ENCODE measurements at places on chromosomes 7 and 10.

DNA sequence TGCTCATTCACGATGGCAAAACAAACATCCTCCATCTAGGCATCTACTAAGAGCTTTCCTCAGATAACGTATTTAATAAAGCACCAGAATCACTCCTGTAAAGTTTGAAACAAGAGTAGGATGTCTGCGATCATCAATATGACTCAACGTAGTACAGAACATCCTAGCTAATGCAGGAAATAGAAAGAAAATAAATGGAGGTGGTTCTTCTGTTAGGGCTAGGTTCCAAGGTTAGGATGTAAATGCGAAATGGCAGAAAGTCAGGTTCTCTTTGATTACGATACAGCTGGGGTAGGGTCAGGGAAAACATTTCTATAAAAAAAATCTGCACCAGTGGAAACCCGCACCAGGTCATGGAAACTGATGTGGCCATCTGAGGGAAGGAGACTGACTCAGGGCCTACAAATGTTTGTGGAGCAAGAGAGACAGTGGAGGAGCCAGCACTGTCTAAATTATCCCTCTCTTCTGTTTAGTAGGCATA, 29.1 kb downstream of the CCDC6 start:
- no peak for DNase-seq

DNA sequence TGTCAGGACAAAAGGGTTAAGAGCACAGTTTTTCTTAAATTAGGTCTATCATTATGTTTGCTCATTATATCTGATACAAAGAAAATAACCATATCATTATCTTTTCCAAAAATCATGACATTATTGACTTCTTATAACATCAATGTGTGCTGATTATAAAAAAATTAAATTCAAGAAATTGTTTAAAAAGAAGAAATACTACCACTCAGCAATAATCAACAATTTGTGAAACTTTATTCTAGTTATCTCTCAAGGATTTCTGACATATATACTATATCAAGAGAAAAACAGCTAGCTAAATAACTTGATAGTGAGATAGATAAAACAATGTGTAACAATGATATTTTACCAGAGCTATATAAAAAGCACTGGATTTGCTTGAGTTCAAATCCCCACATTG, 360.7 kb upstream of the PHF14 start:
- DNase-seq, result no peak

DNA sequence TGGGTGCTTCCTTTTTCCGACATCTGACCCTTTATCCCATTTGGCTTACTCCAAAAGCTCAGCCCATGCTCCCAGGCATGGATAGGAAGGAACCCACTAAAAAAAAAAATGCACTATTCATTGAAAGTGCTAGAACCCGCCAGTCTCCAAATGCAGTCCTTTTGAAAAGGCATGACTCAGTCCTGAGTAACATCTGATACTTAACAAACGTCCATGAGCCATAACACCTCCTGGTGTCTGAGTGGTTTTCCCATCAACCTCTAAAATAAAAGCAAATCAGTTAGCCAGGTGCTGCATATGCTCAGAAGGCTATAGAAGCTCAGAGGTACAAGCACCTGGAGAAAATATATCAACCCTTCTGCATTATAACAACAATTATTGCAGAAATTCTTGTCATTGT, 45.0 kb upstream of the CACUL1 start:
- DNase-seq, result peak; percentile 11

DNA sequence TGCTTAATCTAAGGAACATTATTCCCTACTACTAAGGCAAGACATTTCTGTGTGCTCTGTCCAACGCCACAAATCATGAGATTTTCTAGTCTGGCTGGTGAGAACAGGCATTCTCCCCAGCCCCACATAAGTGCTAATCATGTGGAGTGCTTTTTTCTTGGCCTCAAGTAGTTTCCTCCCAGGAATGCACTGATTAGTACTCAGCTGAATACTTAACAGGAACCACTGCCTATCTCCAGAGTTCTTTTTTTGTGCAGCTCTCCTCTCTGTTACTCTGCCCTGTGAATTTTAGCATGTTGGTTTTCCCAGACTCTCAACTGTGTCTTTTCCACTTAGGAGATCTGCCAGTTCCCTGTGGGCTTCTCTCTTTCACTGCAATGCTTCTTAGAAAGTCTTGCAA, 1098.5 kb upstream of the LRRTM3 start:
- DNase-seq, result no peak

GRCh38 chr10:132638130-132638515, 100.5 kb downstream of the INPP5A start:
- no peak for DNase-seq

DNA sequence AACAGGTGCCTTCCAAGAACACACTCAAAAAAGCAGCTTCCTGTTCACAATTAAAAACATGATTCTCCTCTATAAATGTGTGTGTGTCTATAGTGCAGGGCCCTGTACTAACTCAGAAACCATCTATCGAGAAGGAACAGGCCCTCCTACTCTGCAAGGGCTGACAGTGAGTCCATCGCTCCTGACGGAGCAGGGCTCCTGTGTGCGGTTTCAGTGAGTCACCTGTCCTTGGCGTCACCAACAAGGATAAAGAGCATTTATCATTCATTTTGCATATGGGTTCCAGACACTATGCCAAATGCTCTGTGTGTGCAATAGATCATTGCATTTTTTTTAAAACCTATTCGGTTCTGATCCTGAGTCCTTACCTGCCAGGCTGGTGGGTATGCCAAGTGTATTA, 63.7 kb downstream of the TACC2 start:
- DNase-seq, result no peak

GRCh38 chr7:141593134-141593533, 41.9 kb downstream of the AGK start:
- peak; percentile 91 for DNase-seq

DNA sequence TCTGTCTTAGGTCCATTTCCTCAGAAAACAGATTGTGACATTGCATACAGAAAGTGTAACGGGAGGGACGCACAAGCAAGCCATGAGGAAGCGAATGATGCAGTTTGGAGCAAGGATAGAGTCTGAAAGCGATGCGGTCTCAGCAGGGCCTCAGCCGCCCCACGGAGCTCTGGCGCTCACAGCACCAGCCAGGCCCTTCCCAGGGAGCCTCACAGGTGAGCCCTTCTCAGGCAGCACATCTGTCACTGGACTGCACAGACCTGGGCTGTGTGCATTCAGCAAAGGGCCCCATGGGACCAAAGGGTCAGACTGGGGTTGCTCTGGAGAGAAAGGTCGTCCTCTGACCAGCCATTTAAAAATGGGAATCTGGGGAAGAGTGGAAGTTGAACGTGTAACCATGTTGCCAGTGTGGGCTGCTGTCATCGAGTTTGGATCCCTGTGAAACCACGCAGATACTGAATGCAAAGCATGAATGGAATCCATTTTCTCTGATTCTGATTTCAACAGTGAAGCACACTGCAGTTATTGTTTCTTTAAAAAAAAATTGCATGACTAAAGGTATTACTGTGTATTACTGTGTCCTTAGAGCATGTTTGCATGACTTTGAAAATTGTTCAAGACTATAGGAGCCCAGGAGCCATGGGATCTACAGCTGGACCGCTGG, 350.0 kb upstream of the AKR1E2 start:
- no peak for DNase-seq

GRCh38 chr10:95277201-95277570, 13.6 kb downstream of the PDLIM1 start:
- no peak for DNase-seq

GRCh38 chr7:45645141-45645969, 71.2 kb downstream of the ADCY1 start:
- no peak for DNase-seq

All from non-pigmented ciliary epithelial cell (primary cell).